ENCODE measurements at places on chromosomes 2 and 18.

- no peak for DNase-seq
Measured at GRCh38 chr18:25805323-25805722, 285.1 kb downstream of the SS18 start.

- no peak for DNase-seq
Measured at GRCh38 chr2:8298783-8299182, 383.1 kb upstream of the ID2 start.

GRCh38 chr2:207694811-207695281 is 16.6 kb upstream of the CCNYL1 start:
- DNase-seq = no peak

GRCh38 chr2:17813010-17813741 is 3.1 kb upstream of the MSGN1 start:
- no peak for DNase-seq

GRCh38 chr18:10085416-10085815 is 171.6 kb downstream of the VAPA start:
- no peak for DNase-seq

All from retinal pigment epithelial cell (primary cell).